ENCODE measurements at places on chromosomes 7 and 10.

GRCh38 chr7:107286751-107287621 is 118.2 kb downstream of the HBP1 start:
- DNase-seq, result no peak

GRCh38 chr10:86644152-86644793 is 10.1 kb upstream of the OPN4 start:
- DNase-seq, result no peak

DNA sequence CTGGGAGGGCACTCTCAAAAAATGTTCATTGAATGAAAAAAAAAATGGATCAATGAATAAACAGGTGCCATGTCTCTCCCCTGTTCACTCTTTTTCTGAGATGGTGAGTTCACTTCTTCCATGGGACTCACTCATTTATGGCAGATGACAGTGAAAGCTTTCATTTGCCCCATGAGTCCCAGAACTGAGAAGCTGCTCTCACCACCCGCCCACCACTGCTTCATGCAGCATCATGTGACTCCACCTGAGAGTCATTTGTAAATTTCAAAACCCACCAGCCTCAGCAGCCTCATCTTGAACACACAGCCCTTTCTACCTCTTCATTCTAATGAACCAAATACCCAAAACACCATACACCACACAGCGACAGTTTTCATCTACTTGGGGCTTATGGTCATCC is 64.9 kb downstream of the SCRN1 start:
- DNase-seq, result no peak

DNA sequence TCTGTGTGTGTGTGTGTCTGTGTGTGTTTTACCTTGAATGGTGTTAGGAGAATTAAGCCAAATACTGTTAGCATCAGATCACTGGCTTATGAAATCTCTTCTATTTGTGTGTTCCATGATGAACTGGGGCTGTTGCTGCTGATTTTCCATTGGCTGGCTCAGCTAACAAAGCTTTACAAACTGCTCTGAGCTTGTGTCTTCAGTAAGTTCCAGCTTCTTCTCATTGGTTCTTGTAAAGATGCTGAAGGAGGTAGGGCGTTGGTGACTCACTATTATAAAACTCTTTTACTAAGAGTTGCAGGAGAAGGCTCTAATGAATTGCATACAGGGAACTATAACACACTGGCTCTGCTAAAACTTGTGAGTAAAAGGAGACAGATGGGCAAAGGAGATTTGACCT is 136.4 kb upstream of the PRKCQ start:
- DNase-seq, result peak; percentile 19

DNA sequence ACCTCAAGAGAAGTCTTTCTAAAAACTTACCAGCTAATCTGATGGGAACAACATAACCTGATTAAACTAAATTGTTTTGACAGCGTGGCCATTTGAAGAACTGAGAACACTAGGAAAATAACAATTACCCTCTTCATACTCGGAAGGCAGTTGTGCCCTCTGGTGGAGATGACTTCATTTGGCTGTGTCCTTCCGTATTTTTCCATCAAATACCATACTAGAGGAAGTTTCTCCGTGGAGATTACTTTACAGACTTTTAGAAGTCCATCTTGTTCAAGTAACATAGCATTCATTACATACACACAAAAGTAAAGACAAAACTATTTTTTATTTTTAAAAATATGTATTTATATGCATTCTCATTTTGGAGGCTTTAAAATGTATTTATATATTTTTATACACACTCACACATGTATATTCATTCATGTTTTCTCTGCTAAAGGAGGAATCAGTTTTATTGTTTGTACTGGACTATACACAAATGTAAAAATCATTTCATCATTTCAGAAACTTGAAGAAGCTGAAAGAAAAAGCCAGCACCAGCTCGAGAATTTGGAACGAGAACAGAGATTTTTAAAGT is 25.2 kb downstream of the SMNDC1 start:
- peak; percentile 67 for DNase-seq

DNA sequence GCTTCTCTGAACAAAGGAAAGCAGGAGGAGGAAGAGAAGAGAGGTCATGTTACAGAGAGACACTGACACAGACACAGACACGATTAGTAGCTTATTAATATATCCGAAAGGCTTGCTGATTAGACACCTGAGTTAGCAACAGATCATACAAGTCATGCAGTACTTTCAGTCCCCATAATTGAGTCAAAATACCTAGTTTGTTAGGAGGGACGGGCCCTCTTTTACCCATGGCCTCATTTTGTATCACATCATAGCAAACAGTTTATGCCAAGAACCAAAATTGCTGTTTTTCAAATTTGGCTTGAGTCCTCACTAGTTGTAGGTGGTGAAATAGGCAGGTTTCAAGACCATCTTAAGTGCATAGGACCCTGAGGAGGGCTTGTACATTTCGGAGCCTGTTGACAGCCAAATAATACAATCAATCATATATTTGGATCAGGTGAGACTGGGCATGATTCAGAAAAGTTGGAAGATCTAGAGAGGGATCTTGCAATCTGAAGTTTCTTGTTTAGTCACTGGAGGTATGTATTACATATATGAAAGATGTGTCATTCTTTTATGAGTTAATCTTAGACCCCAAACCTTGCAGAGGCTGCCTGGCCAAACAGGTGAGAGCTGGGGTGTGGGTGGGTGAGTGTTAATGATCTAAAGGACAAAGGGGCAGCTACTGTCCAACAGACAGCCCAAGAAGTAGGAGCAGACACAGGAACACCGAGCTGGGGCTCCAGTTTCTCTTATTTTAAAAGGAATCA is 65.4 kb downstream of the PRPF18 start:
- DNase-seq, result no peak

DNA sequence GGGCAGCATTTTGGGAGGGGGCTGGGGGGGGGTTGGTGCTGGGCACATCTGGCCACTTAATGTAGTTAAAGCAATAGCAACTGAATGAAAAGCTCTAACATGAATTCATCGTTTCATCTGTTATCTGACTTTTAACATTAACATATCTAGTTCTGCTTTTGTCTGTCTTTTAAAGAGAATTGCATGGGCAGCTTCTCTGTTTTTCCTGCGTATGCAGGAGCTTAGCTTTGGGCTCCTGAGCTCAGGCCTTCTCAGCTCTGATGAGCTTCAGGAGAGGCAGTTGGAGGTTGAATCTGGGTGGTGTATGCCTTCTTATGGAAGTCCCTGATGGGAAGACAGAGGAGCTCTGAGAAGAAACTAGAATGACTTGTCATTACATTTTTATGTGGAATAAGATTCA is 58.4 kb downstream of the DNAJB6 start:
- no peak for DNase-seq

DNA sequence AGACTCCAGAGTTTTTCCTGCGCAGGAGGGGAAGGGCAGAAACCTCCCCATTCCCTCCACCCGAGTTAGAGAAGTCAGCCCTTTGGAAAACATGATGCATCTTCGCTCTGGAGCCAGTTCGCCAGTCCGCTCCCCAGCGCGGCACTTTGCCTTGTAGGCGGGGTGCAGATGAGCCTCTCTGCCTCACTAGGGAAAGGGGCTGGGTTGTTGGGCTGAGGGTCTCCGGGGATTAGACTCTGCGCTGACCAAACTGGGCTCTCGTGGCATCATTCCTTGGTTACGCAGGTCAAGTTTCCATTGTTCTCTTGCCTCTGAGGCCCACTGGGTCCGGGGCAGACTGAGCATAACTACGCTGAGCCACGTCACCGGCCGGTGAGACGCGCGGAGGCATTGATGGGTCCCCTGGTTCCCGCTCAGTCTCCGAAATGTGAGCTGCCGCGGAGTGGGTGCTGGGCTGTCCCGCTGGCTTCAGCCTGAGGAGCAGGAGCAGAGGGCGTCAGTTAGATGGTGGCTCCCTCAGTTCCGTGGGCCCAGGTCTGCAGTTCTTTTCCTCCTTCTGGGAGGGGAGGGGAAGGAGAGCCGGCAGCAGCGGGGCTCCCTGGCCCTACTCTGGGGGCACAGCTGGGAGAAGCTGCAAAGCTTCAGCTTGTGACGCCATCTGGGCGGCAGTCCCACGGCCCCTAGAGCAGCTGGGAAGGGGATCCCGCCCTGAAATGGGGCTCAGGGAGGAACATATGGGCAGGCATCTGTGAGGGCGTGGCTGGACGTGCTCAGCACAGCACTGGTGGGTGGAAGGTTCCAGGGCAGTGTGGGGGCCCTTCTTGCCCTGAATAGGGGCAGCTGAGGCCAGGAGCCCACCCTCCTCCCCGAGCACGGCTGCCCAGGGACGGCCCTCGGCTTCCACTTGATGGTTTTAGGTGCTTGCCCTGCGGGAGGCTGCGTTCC is 121.3 kb upstream of the BTBD16 start:
- no peak for DNase-seq

- DNase-seq, result no peak
Observed at GRCh38 chr7:135756191-135756590, 7.6 kb upstream of the FAM180A start.

- no peak for DNase-seq
Observed at GRCh38 chr7:94453898-94454297, 55.7 kb upstream of the CASD1 start.

- DNase-seq, result no peak
Observed at GRCh38 chr10:76621886-76622620, 1015.6 kb downstream of the KCNMA1 start.

DNA sequence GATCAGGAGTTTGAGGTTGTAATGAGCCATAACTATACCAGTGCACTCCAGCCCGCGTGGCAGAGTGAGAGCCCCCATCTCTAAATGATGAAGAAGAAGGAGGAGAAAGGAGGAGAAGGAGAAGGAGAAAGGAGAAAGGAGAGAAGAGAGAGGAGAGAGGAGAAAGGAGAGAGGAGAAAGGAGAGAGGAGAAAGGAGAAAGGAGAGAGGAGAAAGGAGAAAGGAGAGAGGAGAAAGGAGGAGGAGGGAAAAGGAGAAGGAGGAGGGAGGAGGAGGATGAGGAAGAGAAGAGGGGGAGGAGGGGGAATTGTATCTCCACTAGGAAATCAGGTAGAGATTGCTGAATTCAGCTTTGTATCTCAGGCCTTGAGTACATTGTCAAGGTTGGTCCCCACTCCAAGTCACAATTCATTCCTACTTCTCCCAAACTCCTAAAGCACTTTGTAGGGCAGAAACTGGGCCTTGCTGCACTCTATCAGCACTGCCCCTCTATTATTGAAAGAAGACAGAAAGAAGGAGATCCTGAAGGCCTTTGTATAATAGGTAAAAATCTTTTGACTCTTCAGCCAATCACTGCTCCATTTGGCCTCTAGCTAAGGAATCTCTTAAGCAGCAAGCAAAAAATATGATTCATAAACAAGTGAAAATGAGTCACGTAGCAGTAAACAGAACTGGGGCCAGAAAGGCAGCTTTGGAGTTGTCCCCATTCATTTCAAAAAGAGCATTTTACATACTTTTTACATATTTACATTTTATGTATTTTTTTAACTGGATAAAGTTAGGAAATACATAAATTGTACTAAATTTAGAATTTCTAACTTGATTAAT is 178.0 kb downstream of the IMMP2L start:
- DNase-seq, result peak; percentile 82

- no peak for DNase-seq
Observed at GRCh38 chr7:74013539-74014272, 14.3 kb upstream of the ELN start.

DNA sequence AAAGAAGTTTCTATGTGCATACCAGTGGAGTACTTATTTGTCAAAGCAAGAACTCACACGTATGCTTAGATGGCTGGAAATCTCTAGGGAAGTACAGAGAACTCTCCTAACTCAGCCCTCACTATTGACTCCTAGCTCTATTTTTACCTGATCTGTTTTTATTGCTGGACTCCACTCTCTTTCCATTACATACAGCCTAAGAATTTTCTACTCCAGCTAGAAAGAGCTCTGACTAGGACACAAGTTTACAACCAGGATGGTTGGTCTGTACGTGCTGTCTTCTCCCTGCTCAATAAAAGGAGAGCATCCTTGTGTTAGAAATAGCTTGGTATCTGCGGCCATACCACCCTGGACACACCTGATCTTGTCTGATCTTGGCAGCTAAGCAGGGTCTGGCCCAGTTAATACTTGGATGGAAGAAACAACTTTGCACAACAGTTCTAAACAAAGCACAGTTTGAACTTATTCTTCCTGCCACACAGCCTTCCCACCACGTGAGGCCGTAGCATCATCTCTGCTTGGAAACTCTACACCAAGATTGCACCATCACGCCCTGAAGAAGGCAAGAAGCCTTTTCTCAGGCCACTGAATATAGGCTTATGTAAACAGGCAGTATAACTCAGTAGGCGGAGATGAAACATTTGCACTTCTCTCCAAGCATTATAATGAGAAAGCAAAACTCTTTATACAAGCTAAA is 50.7 kb downstream of the KCNMA1 start:
- DNase-seq, result peak; percentile 98

DNA sequence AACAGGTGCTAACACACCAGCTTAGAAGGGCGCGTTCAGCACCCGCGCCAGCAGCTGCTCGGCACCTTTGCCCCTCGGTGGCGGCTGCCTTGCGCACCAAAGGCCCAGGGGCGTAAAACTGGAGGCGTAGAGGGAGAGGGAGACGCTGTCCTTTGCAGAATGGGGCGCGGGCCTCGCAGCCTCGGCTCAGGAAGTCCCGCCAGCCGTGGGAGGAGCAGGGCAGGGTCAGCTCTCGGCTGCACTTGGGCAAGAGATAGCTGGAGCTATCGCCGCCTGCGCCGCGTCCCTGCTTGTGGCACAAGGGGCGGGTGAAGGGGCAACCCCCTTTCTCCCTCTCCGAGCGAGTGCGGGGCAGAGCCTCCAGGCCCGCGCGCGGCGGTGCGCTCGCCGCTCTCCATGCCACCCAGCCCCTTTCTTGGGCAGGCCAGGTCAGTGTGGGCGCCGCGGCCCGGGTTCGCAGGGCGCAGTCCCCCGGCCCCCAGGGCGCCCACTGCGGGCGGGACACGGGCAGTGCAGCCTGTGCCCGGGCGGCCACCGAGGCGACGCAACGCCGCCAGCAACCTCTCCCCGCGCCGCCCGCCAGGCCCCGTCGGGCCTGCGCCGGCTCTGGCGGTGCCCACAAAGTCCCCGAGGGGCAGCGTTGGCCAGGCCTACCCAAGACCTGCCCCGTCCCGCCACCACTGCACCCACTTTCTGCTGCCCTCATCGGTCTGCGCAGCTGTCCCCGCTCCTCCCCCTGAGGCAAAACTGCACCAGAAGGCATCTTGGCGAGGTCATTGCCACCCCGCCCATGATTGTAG is 4.1 kb downstream of the NEUROD6 start:
- DNase-seq, result no peak

- DNase-seq, result no peak
Observed at GRCh38 chr7:129924602-129925001, 28.2 kb downstream of the UBE2H start.

GRCh38 chr10:35046074-35046473 is 44.1 kb downstream of the CUL2 start:
- no peak for DNase-seq

GRCh38 chr10:92757711-92758104 is 68.0 kb downstream of the HHEX start:
- no peak for DNase-seq

Measured in iris pigment epithelial cell (primary cell).